ENCODE measurements at places on chromosomes 4 and X. TPM values are rescaled to one million over a fixed set of nuclear protein-coding genes. Genes with fewer than 3 reads are reported as not detected.

IL15 gene
- total RNA-seq = 3.3 TPM

BEND4 gene
- total RNA-seq = 3.8 TPM

SSX1 gene
- not detected for total RNA-seq

DNA sequence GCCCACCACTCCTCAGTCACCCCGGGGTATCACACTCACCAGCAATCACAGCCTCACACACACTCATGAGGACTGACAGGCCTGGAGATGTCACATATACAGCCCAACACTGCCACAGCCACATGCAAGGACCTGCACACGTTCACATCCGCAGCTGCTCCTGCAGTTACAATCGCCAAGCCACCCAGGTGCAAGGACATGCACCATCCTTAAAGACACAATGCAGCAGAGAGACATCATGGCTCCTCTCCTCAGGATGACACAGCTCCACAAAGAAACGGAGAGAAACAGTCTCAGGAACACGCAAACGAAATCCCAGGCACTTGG, 1.1 kb downstream of the PCSK1N start:
- no peak for ATAC-seq

DNA sequence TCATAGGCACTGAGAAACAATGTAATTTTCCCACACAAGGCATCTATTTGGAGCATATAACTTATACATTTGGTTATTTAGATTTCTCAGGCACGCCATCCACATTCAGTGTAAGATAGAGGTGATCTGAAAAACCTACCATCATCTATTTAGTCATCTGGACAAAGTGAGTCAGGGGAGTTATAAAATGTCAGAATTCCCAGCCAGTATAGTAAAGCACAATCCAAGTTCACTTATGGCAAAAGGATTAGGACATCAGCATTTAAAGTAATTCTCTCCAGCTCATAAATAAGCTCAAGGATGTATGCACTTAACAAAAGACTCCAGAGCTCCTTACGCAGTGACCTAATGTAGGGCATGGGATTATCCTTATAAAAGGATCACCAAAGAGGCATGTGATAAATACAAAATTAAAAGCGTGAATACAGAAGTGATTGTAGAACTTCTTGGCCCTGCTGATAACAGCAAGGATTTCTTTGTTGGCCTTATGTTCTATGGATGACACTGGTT, 65.3 kb upstream of the DCLK2 start:
- no peak for ATAC-seq

DNA sequence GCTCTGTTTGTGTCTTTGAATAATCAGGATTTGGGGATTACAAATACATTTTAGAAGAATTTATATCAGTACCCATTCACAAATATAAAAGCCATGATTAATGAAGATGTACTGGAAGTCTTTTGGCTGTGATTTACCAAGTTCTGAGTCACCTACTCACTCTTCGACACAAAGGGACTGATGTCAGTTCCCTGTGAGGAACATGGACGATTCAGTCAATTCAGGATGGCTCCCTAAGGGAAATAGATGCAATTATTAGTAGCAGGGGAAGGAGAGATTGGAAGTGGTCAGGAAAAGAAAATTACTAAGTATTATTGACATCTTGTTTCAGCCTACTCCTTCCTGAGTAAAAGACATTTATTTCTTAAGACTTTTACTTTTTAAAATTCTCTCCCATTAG, 550.7 kb upstream of the SLIT2 start:
- ATAC-seq = no peak

Data from motor neuron (in vitro differentiated cells).